ENCODE measurements at places on chromosomes 7 and 10. TPM values are rescaled to one million over a fixed set of nuclear protein-coding genes. Genes with fewer than 3 reads are reported as not detected.
A peak's percentile ranks its signal among the peaks of the same experiment; 100 is the strongest.

GRCh38 chr7:5694912-5695726, 86.3 kb downstream of the RNF216 start:
- DNase-seq: peak; percentile 90
- peak overlapping the region; percentile 100 for H3K27ac ChIP-seq
- H3K36me3 ChIP-seq: peaks cover 5% of the 10 kb centered on the region
- no peak overlapping the region for H3K4me3 ChIP-seq
- no peaks in the 10 kb centered on the region for H3K27me3 ChIP-seq

GRCh38 chr7:22210355-22210754, 146.6 kb downstream of the RAPGEF5 start:
- DNase-seq: no peak
- no peak overlapping the region for H3K4me3 ChIP-seq
- H3K27me3 ChIP-seq: peaks cover 3% of the 10 kb centered on the region
- no peaks in the 10 kb centered on the region for H3K36me3 ChIP-seq
- no peaks in the 10 kb centered on the region for H3K4me1 ChIP-seq

GRCh38 chr7:127578711-127579275, 6.6 kb downstream of the GCC1 start:
- peaks cover 15% of the 10 kb centered on the region for H3K36me3 ChIP-seq
- no peak for DNase-seq
- no peak overlapping the region for H3K4me3 ChIP-seq
- no peaks in the 10 kb centered on the region for H3K27me3 ChIP-seq

GRCh38 chr10:88205842-88206446, 342.5 kb downstream of the PTEN start:
- H3K4me3 ChIP-seq: no peak overlapping the region
- H3K27me3 ChIP-seq: no peaks in the 10 kb centered on the region
- H3K27ac ChIP-seq: no peak overlapping the region
- no peak for DNase-seq

- no peaks in the 10 kb centered on the region for H3K27me3 ChIP-seq
- DNase-seq: no peak
- no peaks in the 10 kb centered on the region for H3K4me1 ChIP-seq
- no peak overlapping the region for H3K4me3 ChIP-seq
- H3K36me3 ChIP-seq: no peaks in the 10 kb centered on the region
- no peak overlapping the region for H3K27ac ChIP-seq
These were observed 165.1 kb upstream of the WNT16 start for GRCh38 chr7:121163699-121164098.

DNA sequence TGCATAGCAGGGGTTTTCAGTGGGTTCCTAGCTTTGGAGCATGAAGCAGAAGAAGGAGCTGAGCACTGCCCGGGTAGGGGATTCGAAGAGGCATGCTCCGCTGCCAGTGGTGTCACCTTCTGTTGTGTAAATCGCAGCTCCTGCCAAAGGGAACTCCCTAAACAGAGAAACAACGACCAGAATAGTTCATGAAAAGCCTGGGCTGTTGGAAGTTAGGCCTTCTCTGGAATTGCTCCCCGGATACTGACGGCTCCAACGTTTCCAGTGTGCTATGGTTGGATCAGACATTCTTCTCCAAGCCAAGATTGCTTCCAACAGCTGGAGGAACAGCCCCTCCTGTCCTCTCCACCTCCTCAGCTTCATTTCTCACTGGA, 546.0 kb upstream of the FZD8 start:
- no peaks in the 10 kb centered on the region for H3K36me3 ChIP-seq
- H3K27ac ChIP-seq: no peak overlapping the region
- H3K4me3 ChIP-seq: no peak overlapping the region

GRCh38 chr7:129626896-129627295, 15.4 kb downstream of the NRF1 start:
- H3K4me1 ChIP-seq: no peaks in the 10 kb centered on the region
- no peak overlapping the region for H3K4me3 ChIP-seq
- no peaks in the 10 kb centered on the region for H3K27me3 ChIP-seq
- H3K27ac ChIP-seq: no peak overlapping the region
- H3K36me3 ChIP-seq: no peaks in the 10 kb centered on the region
- no peak for DNase-seq

GRCh38 chr7:126103582-126103981, 1149.2 kb downstream of the GRM8 start:
- no peak overlapping the region for H3K4me3 ChIP-seq
- H3K27ac ChIP-seq: no peak overlapping the region
- no peak for DNase-seq

DNA sequence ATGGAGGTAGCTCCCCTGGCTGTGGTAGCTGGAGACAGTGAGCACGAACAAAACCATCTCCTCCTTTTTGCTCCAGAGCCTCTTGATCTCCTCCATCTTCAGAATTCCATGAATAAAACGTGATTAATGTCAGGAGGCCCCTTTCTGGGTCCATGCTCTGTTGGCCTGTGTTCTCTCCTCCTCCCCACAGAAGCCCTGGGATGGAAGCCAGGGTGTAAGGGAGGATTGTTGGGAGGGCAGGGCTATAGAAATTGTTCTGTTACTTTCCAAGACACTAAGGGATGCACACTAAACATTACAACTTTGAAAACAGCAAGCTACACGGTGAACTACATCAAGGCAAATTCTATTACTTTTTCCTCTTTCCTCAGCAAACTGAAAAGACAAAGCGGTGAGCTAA, 96.3 kb downstream of the RNF216 start:
- no peak for DNase-seq
- H3K27ac ChIP-seq: no peak overlapping the region
- H3K27me3 ChIP-seq: no peaks in the 10 kb centered on the region
- peaks cover 9% of the 10 kb centered on the region for H3K4me1 ChIP-seq

- no peak overlapping the region for H3K4me3 ChIP-seq
- H3K27ac ChIP-seq: no peak overlapping the region
- H3K36me3 ChIP-seq: no peaks in the 10 kb centered on the region
- DNase-seq: no peak
- H3K4me1 ChIP-seq: peaks cover 9% of the 10 kb centered on the region
- no peaks in the 10 kb centered on the region for H3K27me3 ChIP-seq
These were observed 38.0 kb upstream of the ACSL5 start for GRCh38 chr10:112335868-112336265.

Gene CYP26C1
- total RNA-seq: 0.06 TPM

Gene A1CF
- not detected for total RNA-seq

Gene KCND2
- total RNA-seq: 0.49 TPM

Gene TMEM236
- total RNA-seq: under 0.01 TPM

Data from cardiac muscle cell (in vitro differentiated cells and primary cell).